ENCODE measurements at places on chromosomes 6 and 20. TPM values are rescaled to one million over a fixed set of nuclear protein-coding genes. Genes with fewer than 3 reads are reported as not detected.

DNA sequence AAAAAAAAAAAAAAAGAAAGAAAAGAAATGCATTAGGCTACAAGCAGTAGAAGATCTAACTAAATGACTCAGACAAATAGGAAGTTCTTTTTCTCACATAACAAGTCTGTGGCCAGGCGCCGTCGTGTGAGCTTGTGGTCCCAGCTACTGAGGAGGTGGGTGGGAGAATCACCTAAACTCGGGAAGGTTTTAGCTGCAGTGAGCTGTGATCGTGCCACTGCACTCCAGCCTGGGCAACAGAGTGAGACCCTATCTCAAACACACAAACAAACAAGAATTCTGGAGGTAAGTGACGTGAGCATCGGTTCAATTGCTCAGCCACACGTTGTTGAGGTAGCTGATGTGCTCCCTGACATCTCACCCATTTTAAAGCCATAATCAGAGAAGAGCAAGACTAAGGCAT, 37.9 kb upstream of the SLC23A2 start:
- H3K27me3 ChIP-seq: peaks cover 15% of the 10 kb centered on the region
- H3K27ac ChIP-seq: no peak overlapping the region
- H3K4me1 ChIP-seq: no peaks in the 10 kb centered on the region
- DNase-seq: no peak
- H3K36me3 ChIP-seq: no peaks in the 10 kb centered on the region

GRCh38 chr6:90199900-90200299, 96.7 kb downstream of the BACH2 start:
- no peak overlapping the region for H3K27ac ChIP-seq
- H3K27me3 ChIP-seq: no peaks in the 10 kb centered on the region
- H3K4me3 ChIP-seq: no peak overlapping the region
- H3K36me3 ChIP-seq: no peaks in the 10 kb centered on the region
- H3K4me1 ChIP-seq: peaks cover 28% of the 10 kb centered on the region
- no peak for DNase-seq

RAET1E gene
- total RNA-seq: 0.19 TPM

DNA sequence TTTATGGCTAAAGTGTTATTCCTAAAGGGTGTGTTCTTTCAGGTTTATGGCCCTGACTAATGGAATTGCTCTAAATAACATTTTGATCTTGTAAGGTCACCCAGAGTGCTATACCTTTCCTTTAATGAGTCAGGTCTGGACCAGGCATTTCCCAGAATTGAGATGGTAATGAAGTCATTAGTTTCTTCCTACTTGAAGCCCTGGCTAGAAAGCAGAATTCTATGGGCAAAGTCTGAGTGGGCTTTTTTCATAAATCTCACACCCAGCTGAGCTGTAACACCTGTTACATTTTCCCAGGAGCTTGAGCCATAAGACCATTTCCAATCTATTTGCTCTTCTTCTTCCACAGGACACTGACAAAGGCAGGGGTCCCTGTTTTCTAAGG, 122.0 kb upstream of the ID4 start:
- DNase-seq: no peak
- H3K36me3 ChIP-seq: no peaks in the 10 kb centered on the region
- no peak overlapping the region for H3K4me3 ChIP-seq
- H3K27ac ChIP-seq: no peak overlapping the region

GRCh38 chr20:42516692-42517091, 673.0 kb downstream of the PTPRT start:
- no peak overlapping the region for H3K27ac ChIP-seq
- H3K4me1 ChIP-seq: no peaks in the 10 kb centered on the region
- H3K4me3 ChIP-seq: no peak overlapping the region
- DNase-seq: no peak
- H3K27me3 ChIP-seq: no peaks in the 10 kb centered on the region

DNA sequence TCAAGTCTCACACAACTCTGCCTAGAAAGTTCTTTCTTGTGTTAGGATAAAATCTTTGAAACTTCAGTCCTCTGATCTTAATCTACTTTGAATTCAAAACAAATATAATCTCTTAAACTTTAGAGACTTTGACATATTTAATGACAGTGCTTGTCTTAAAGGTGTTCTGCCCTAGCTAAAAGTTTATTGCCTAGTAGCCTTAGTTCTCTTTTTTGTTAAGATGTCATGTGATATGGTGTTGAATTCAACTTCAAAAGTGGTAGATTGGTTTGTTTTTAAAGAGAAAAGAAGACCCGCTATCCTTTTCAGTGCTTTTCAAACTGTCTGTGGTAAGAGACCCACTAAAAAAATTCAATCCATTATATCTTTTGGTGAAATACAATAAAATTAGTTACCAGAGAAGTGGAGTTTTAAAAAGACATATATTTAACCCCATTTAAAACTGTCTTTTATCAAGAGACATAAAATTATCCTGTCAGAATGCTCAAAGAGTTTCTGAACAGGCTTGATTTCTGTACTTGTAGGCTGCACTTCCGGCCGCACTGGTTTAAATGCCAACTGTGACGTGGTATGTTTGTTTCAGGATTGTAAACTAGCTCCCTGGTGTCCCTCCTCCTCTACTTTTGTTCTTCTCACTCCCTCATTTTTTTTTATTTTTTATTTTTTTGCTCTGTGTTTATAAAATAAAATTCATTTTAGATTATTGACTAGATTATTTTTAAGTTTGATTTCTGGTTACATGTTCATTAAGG, 76.5 kb downstream of the QKI start:
- peak overlapping the region; percentile 13 for H3K4me3 ChIP-seq

TBXT gene
- not detected for total RNA-seq

- DNase-seq: no peak
- H3K4me3 ChIP-seq: no peak overlapping the region
- H3K4me1 ChIP-seq: no peaks in the 10 kb centered on the region
- H3K36me3 ChIP-seq: no peaks in the 10 kb centered on the region
These were observed 298.7 kb downstream of the TSHZ2 start for GRCh38 chr20:53270792-53271375.

DNA sequence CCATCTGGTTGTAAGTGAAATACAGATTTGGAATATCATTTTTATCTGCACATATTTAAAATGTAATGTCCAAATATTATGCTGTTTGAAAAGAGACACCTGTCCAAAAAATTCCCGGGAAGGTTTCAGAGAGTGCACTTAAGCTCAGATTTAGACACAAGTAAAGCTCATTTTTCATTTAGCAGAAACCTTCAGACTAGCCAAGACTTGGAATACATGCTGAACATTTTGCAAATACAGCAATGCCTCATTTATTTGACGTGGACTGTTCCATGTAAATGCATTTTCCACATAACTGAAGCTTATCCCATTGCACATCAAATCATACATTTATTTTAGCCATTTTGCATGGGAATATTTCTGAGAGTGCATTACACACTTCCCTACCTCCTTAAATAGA, 280.7 kb downstream of the ZNF217 start:
- no peak for DNase-seq
- no peaks in the 10 kb centered on the region for H3K36me3 ChIP-seq
- H3K27ac ChIP-seq: no peak overlapping the region
- H3K27me3 ChIP-seq: peaks cover 4% of the 10 kb centered on the region

DNA sequence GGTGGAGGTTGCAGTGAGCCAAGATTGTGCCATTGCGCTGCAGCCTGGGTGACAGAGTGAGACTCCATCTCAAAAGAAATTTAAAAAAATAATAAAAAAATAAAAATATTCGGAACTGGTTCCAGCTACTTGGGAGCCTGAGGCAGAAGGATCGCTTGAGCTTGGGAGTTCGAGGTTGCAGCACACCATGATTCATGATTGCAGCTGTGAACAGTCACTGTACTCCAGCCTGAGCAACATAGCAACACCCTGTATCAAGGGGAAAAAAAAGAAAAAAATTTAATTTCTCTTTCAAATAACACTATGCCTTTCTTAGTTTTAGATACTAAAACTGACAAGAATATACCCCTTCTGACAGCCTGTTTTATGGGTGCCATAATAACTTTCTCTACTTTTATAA, 10.5 kb downstream of the KDM1B start:
- no peaks in the 10 kb centered on the region for H3K27me3 ChIP-seq
- H3K27ac ChIP-seq: no peak overlapping the region
- peaks cover 85% of the 10 kb centered on the region for H3K36me3 ChIP-seq
- no peak for DNase-seq

RIMS4 gene
- total RNA-seq: 0.11 TPM

OPRM1 gene
- total RNA-seq: not detected

- no peaks in the 10 kb centered on the region for H3K36me3 ChIP-seq
- no peak overlapping the region for H3K27ac ChIP-seq
- no peaks in the 10 kb centered on the region for H3K27me3 ChIP-seq
- no peaks in the 10 kb centered on the region for H3K4me1 ChIP-seq
- no peak overlapping the region for H3K4me3 ChIP-seq
- DNase-seq: no peak
These were observed 3.0 kb downstream of the TLDC2 start for GRCh38 chr20:36878941-36879340.

GRCh38 chr20:59723607-59724456, 119.5 kb downstream of the PHACTR3 start:
- no peak for DNase-seq
- no peaks in the 10 kb centered on the region for H3K36me3 ChIP-seq
- no peak overlapping the region for H3K4me3 ChIP-seq

MEI4 gene
- 0.52 TPM for total RNA-seq

CDC40 gene
- 16.1 TPM for total RNA-seq

DNA sequence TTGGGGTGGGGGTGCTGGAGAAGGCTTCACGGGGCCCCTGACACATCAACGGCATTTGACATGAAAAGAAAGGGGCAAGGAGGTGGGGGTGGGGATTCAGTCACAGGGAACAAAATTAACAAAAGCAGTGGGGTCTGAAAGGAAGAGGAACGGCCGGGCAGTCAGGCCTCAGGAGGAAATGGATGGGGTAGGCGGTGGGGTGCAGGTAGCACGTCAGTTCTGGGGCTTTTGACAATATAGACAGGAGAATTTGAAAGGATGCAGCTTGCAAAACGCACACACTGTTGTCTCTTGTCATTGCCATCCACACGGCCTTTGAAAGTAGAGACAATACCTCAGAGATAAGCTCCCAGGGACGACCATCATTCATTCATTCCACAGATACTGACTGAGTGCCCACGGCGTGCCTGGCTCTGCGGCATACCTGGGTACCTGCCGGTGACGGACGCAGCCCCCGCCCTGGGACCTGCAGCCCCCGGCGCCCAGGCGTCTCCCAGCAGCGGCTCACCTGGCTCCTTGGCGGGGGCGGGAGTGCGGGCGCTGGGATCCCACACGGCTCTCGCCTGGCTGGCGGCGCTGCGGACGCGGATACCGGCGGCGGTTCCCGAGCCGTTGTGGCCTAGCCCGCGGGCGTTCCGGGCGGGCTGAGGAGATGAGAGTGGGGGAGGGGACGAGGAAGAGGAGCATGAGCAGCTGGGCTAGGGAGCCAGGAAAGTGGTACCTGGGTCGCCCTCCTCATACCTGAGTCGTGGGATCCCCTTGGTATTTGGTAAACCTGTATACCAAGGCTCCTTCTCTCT, at the start of gene SLC26A8:
TSS of gene SLC26A8 (minus strand) at position 646 of the 800 bp plus-strand sequence. CDS start 4,934 bp downstream, outside the sequence.
- no peak for DNase-seq

L3MBTL3 gene
- 3.2 TPM for total RNA-seq

DNA sequence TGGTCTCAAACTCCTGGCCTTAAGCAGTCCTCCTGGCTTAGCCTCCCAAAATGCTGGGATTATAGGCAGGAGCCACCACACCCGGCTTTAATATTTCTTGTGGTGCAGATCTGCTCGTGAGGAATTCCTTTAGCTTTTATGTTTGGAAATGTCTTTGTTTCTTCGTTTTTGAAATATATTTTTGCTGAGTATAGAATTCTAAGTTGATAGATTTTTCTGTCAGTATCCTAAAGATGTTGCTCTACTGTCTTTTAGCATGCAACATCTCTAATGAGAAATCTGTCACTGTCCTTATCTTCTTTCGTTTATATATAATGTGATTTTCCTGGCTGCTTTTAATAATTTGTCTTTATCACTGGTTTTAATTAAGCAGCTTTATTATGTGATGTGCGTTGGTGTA, 75.1 kb downstream of the ZFAND3 start:
- no peak overlapping the region for H3K27ac ChIP-seq
- H3K4me1 ChIP-seq: peaks cover 20% of the 10 kb centered on the region
- H3K36me3 ChIP-seq: peaks cover 11% of the 10 kb centered on the region
- no peak overlapping the region for H3K4me3 ChIP-seq
- no peaks in the 10 kb centered on the region for H3K27me3 ChIP-seq

GRCh38 chr20:18717062-18717461, 96.5 kb upstream of the SCP2D1 start:
- H3K4me1 ChIP-seq: peaks cover 4% of the 10 kb centered on the region
- no peak for DNase-seq
- H3K4me3 ChIP-seq: no peak overlapping the region
- no peak overlapping the region for H3K27ac ChIP-seq

DNA sequence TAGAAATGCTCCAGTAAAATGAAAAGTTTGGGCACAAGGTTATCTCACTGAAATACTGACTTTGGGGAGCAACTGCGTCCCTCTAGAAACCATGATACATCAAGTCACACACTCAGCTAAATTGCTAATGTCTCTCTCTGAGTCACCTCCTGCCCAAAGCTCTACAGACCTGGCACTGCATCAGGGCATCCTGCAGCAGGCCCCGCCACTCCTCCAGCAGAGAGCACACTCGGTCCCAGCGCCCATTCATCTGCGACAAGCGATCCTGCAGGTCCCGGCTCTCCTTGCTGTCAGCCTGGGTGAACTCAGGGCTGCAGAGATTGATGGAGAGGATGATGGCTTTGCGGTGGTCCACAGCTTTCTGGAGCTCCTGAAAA, 329.0 kb downstream of the ESR1 start:
- no peak for DNase-seq
- H3K4me1 ChIP-seq: no peaks in the 10 kb centered on the region
- H3K36me3 ChIP-seq: peaks cover 100% of the 10 kb centered on the region
- H3K27ac ChIP-seq: no peak overlapping the region
- no peak overlapping the region for H3K4me3 ChIP-seq

DNA sequence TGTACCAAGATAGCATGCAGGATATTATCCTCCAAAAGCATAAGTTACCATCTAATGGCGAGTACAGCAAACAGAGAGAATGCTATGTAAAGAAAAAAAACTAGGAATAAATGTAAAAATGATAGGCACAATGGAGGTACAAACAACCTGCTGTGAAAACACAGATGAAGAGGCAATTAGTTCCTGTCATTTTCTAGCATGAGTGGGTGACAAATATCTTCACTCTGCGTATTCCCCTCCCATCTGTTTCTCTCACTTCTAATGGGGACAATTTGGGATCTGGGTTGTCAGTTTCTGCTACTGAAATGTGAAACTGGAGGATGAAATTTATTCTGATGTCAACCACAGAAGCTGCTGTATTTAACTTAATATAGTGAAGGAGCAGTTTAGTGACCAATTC, 11.7 kb upstream of the PTPRK start:
- H3K27me3 ChIP-seq: no peaks in the 10 kb centered on the region
- H3K4me1 ChIP-seq: no peaks in the 10 kb centered on the region
- H3K36me3 ChIP-seq: no peaks in the 10 kb centered on the region
- H3K27ac ChIP-seq: no peak overlapping the region
